Stimulated activated CD4-positive, alpha-beta T cell treated with anti-CD3 and anti-CD28 coated beads, Interleukin-15, amount 100 ng/mL, for 24 hours (primary cell): ENCODE measurements at places on chromosomes 12 and 14.

GRCh38 chr14:54877015-54877702, 25.5 kb downstream of the GCH1 start:
- DNase-seq: no peak

GRCh38 chr12:73125148-73125547, 853.0 kb downstream of the TRHDE start:
- DNase-seq: no peak

DNA sequence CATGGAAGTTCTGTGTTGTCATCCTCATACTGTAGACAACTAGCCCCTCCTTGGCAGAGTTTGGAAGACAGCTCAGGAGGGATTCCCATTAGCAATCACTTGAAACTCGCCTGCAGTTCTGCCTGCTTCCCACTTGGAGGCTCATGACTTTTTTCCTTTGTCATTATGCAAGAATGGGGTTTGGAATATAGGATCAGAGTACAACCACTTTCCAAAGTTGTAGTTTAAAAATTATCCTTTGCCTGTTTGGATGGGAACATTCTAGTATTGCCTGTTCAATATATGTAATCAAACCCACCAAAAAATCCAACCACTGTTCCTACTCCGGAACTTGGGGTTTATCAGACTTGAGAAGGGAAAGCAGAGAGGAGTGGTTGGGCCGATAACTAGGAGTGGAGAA, 2.1 kb upstream of the GPD1 start:
- no peak for DNase-seq

- DNase-seq: no peak
Measured at GRCh38 chr12:49230176-49230804, 34.6 kb upstream of the TUBA1C start.

DNA sequence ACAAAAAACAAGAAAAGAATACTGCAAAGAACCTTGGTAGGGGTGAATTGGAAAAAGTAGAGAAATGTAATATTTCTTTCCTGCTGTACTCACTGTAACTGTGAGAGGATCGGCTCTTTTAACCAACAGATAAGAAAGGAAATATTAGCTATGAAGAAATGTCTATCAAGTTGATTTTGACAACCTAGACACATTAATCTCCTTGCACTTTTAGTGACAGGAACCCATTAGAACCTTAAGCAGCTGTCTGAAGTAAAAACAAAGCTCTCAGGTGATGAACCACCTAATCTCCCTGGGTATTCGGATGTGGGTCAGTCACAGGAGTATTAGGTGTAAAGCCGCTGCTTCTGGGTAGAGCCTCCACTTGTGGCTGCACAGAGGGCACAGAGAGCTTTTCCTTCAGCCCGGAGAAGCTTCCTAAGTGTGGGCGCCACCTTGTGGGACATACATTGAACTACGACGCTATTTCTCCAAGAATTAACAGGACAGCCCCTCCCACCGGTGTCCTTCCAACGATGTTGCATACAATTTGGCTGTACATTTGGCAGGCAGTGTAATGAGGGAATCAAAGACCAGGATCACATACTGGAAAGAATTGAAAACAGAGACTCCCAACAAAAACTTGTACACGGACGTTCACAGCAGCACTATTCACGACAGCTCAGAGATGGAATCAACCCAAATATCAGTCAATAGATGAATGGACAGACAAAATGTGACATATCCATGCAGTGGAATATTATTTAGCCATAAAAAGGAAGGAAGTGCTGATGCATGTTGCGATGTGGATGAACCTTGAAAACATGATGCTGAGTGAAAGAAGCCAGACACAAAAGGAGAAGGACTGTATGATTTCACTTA, 28.9 kb upstream of the MAPKAPK5 start:
- peak; percentile 77 for DNase-seq

GRCh38 chr12:38155526-38156496, 160.8 kb upstream of the ALG10B start:
- no peak for DNase-seq

DNA sequence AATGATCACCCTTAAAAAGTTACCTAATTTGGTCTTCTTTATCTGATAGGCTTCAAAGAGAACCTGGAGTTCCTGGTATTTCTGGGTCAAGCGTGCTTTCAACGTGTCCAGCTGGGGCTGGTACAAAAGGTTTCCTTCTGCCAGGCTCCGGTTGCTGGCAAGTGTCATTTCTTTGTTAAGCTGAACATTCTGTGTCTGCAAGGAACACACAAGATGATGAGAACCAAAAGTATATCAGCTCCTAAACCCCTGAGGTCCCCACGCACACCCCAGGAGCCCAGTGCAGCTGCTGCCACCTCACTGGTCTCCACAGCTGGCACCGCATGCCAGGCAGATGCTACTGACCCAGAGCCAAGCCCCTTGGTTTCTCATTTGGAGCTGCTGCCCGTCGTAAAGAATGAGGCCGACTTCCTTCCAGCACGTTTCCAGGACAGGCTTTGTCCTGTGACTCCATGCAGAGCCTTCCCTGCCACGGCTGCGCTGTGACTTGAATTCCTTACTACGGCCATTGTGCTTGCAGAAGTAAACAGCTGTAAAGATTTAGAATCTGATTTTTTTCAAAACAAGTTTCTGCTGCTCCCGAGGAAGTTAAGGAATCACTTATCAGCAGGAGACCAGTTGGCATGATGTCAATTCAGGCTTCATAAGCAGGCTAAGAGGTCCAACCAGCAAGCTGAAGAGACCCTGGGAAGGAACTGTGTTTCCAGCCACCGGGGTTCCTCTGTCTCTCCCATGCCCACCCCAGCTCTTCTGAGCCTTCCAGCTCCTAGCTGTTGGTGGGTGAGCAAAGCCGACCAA, 24.9 kb downstream of the VPS37B start:
- no peak for DNase-seq

DNA sequence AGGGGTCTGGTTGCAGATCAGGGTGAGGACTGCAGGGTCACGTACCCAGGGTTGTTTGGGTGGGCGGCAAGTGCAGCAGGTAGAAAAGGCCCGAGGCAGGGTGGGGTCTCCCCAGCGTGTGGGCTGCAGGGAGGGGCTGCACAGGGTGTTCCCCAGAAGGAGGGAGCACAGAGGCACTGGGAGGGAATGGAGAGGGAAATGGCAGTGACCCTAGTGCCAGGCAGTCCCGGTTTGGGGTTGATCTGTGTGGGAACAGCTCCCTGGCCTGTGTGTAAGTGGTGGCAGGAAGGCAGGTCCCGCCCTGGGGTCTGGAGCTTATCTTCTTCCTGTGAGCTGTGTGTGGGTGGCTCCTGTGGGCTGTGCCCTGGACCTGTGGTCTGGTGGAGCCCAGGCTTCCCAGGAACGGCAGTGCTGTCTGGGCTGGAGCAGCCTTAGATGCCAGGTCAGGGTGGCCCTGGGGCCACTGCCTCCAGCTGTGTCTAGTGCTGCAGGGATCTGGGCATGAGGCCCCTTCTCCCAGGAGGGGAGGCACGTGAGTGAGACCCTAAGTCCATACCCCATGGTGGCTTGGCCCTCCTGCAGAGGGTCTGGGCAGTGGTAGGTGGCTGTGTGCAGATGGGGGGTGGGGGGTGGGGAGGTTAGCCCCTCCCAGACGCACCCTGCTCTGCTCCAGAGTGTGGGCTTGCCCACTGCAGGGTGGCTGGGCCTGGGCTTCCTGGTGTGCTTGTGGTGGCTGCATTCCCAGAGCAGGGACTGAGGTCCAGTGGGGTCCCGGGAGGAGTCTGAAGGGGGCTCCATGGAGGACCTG, 363.5 kb downstream of the TMEM121 start:
- no peak for DNase-seq

DNA sequence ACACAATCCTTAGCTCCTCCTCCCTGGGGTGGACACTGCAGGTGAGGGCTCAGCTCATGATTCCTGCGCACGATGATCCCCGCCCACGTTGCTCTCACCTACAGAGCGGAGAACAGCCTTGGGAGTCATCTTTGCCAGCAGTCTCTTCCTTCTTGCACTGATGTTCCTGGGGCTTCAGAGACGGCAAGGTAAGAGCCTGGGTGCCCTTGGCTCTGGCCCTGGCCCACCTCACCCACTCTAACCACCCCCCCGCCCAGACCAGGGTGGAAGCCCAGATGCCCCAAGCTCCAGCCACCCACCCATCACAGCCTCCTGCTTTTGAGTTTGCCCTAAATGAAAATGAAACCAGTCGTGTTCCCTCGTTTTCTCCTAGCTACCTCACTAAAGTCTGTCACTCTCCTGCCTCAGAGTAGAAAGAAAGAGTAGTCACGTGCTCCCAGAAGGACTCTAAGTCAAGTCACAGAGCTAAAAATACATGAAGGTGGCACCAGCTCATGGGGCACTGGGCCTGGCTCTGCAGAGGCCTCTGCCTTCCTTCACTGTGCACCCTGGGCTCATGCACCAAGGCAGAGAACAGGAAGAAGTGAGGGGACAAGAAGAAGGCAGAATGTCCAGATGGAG, 9.0 kb downstream of the TAPBPL start:
- DNase-seq: peak; percentile 70

DNA sequence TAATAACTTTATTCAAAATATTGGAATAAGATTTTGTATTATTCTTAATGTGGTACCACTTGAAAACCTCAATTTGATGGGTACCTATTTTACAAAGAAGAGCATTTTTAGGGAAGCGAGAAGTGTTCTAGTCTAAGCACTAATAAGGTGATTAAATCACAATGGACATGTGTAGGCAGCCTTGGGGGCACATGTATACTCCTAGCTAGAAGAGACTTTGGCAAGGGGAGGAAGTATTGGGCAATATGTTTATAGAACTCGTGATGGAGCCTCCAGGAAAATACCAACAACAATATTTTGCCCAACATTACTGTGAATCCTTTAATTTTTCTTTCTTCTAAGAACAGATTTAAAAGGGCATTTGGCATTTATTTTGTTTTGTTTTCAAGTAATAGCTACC, 280.3 kb downstream of the ADAMTS20 start:
- no peak for DNase-seq

DNA sequence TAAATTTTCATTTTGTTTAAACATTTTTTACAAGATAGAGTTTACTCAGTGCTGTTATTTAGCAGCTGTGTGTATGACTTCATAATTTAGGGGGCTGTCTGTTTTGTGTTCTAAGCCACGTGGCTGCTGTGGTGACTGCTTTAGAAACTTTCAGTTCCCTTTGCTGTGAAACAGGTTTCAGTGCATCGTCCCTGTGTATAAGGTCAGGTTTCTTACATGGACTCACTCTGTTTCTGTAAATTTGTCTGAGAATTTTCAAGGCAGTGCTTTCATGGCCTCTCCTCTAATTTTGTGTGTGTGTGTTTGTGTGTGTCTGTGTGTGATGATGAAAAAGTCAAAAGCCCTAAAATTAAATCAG, 32.4 kb downstream of the BICD1 start:
- DNase-seq: peak; percentile 44

GRCh38 chr12:102990419-102990818, 32.9 kb downstream of the ASCL1 start:
- no peak for DNase-seq

GRCh38 chr12:102847131-102847530, 69.9 kb downstream of the PAH start:
- DNase-seq: no peak

- no peak for DNase-seq
Measured at GRCh38 chr14:57863471-57863870, 2.4 kb downstream of the SLC35F4 start.

GRCh38 chr12:92432724-92433441, 269.9 kb upstream of the PLEKHG7 start:
- DNase-seq: no peak

- no peak for DNase-seq
Measured at GRCh38 chr12:79678306-79678705, 12.5 kb downstream of the PAWR start.

DNA sequence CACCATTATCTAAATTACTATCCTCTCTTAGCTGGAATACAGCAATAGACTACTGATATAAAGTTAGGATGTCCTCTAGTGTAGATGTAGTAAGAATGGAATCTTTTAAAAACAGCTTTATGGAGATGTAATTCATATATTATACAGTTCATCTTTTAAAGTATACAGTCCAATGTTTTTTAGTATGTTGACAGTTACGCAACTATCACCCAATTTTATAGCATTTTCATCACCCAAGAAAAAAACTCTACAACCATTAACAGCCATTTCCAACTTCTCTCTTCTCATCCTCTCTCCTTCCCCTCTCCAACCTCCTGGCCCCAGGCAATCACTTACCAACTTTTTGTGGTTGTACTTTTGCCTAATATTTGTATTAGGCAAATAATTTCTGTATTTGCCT, 22.6 kb downstream of the EPYC start:
- no peak for DNase-seq

DNA sequence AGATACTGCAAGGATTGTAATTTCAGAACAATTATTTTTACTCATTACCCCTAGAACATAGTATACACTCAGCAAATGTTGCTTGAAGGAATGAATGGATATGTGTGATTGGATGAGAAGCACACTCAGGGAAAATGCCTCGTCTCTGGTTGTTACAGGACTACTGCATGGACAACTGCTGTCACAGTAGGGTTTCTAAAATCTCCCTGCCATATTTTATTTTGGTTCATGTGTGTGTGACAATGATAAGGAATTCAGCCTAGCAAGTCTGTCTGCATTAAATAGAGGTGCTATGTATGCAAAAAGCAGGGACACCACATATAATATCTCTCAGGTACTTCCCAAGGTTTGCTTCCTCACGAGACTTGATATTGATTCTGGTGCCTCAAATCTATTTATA, 1.4 kb downstream of the PTPRR start:
- DNase-seq: no peak
